ENCODE measurements at places on chromosomes 7 and 10.

DNA sequence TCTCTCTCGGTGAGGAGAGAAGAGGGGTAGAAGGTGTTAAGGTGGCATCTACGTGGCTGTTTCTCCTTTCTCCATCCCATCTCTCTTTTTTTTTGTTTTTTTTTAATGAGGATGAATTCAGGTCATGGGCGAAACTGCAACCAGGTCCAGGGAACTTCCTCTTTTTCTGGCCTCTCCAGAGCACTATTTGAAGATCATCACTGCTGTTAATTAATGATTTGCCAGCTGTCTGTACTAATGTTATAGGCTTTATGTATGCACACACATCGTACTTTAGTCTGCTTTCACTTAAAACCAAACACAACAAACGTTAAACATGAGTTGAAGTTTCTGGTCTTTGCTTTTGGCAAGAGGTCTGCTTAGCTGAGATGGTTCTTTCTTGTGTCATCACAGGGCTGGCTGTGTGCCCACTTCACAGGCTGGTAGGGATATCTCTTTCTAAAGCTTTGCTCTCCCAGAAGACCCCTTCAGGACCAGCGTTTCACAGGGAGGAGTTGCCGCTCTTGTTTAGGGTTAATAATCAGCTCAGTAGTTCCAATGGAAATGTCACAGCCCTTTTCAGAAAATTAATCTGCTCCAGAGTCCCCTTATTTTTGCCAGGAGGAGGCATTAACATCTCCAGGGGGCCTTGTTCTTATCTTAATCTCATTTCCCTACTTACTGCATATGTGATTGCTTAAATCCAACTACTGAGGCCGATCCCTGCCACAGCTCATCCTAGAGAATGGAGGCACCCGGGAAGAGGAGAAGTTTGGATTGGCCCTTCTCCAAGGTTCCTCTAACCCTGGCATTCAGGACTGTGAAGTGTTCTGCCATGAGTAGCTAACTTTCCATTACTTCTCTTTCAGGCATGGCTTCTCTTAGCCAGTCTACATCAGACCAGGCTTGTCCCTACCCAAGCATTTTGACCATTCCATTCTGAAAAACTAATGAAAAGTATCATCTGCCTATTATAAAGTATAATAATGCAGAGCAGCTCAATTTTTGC, 273.9 kb upstream of the NFE2L3 start:
- DNase-seq, result no peak

- DNase-seq, result no peak
These were observed 63.9 kb upstream of the ECHDC3 start for GRCh38 chr10:11678074-11678793.

DNA sequence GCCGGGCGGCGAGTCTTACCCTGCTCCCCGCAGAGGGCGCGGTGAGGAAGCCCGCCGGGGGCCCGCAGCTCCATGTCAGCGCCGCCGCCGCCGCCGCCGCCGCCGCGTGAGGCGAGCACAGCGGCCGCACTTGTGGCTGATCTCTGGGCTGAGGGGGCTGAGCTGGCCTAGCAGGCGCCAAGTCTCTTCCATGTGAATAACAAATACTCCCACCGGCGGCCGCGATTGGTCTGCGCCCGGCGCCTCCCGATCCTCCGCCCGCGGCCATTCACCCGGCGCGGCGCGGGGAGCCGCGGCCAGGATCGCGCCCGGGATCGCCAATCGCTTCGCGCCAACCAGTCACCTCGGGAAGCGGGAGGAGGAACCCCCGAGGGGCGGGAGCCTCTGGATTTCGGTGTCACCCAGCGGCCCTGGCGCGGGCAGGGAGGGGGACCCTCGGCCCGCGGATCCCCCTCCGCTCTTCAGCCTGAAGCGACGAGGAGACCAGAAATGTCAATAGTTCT, at the start of gene GRM8:
Gene GRM8, minus strand, starts transcription at position 164 of the 503 bp plus-strand sequence.
- DNase-seq, result no peak

DNA sequence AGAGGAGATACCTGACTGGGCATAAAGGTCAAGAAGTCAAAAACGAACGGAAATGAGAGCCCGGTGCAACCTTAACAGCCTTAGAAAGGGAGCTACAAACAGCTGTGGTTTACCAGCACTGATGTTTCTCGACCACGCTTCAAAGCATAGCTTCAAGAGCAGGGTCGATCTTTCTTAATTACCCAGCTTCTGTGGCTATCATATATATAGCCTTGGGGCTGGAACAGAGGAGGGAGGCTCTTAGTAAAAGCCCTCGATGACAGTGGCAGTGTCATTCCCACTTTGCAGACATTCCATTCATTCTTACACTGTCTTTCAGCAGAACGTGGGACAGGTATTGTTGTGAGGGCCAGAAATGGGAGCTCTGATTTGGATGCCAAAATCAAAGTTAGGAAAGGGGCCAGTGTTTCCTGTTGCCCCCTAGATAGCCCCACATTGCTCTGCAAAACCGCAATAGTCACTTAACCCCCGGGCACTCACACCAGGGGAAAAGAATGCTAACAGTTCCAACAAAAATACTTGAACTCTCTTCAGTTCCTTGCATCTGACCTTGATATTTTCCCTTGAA, 141.5 kb downstream of the MTPAP start:
- no peak for DNase-seq

- no peak for DNase-seq
These were observed 97.6 kb downstream of the SEM1 start for GRCh38 chr7:96612034-96612433.

DNA sequence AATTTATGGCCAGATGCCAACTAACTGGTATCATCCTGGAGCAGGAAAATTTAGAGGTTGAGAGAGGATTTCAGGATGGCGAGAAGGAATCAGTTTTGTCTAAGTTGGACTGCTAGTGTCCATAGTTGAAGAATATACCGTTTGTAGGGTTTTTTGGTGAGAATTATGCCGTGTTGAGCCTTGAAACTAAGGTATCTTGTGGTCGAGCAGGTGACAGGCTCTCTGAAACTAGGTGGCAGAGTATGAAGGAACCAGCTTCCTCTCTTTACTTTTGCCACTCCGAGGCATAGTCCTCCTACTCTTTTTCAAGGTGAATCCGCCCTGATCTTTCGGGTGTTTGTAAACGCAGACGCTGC, 9.7 kb downstream of the MDFIC start:
- DNase-seq, result peak; percentile 19

DNA sequence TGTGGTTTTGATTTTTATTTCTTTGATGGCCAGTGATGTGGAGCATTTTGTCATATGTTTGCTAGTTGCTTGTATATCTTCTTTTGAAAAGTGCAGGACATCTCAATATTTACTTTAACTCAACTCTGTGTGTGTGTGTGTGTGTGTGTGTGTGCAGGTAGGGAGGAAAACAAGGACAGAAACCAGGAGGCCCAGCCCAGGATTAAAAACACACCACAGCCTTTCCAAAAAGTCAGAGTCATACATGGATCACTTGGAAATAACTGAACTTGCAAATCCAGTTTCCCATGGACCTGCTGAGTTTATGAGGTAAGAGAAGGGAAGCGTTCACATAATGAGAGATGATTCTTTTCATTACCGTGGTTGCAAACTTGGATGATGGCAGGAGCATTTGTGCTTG, 189.9 kb upstream of the LYZL1 start:
- no peak for DNase-seq

GRCh38 chr7:137078781-137079180, 210.3 kb downstream of the CHRM2 start:
- no peak for DNase-seq

GRCh38 chr10:77038407-77038806, 599.2 kb downstream of the KCNMA1 start:
- no peak for DNase-seq

GRCh38 chr7:37531225-37531624, 82.6 kb upstream of the ELMO1 start:
- no peak for DNase-seq

- no peak for DNase-seq
These were observed 25.3 kb downstream of the HIF1AN start for GRCh38 chr10:100561005-100561404.

- no peak for DNase-seq
These were observed 6.6 kb downstream of the RASGEF1A start for GRCh38 chr10:43260117-43260761.

- DNase-seq, result no peak
These were observed 91.7 kb upstream of the IL6 start for GRCh38 chr7:22635349-22635748.

DNA sequence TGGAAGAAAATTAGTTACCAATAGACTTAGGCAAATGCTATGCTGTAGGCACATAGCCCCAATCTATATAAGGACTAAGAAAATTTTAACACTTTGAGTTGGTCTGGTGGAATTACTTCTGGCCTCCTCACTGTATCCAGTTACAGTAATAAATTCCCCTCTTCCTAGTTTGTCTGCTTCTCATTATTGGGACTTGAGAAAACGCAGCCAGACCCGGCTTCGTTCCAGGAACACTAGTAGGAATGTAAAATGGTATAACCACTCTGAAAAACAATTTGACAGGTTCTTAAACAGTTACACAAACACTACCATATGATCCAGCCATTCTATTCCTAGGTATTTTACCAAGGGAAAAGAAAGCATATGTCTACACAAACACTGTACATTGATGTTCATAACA, 150.2 kb downstream of the VPS50 start:
- no peak for DNase-seq

- DNase-seq, result no peak
These were observed 21.4 kb upstream of the CNPY1 start for GRCh38 chr7:155567646-155568332.

DNA sequence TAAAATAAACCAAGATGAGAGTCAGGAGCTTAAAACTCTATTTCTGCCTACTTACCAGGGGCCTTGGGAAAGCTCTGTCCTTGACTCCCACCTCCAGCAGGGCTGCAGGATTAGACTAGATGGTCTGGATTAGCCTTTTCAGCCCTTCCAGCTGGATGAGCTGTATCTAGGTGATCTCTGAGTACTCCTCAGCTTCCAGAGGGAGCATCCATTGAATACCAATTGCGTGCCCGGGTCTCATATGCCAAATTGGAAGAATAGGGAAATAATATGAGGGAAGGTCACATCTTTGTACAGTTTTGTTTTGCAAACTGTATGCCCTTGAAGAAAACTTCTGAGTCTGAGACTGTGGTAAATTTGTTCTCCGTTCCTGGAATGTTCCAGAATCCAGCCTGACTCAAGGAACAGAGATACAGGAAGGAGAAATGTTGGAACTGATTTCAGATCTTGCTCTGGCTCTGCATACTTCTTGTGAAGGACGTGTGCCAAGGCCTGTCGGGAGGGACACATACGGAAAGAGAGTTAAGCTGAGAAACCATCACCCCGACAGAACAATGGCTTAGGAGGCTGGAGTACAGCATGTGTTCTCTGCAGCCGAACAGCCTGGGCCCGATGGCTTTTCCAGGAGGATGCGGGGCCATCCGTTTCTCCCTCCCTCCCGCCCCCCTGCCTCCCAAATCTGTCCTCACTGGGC, 44.9 kb downstream of the MINDY4 start:
- DNase-seq, result no peak

DNA sequence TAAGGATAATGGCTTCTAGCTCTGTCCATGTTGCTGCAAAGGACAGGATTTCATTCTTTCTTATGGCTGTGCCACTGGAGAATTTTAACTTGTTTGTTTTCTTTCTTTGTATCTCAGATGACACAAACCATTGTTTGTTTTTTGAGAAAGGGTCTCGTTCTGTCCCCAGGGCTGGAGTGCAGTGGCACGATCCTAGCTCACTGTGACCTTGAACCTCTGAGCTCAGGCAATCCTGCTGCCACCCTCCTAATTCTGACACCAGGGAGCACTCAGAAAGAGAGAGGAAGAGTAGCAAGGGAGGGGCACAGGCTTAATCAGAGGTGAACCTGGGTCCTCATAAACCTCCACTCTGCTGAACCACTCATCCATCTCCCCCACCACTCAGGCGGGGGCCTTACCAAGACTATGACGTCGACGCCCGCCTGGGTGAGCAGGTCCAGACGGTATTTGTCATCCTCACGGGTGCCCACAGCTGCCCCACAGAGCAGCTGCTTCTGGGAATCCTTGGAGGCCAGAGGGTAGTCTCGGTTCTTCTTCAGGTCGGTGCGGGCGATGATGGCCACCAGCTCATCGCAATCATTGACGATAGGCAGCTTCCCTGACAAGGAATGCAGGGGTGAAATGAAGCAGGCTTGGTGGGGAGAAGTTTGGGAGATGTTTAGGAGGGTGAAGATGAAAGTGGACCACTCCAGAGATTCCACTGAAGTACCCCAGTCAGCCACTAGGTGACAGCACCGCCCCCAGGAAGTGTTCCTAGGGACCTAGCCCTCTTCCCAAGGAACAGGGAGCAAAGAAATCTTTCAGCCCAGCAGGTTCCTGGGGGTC, 11.6 kb downstream of the IMPDH1 start:
- no peak for DNase-seq

DNA sequence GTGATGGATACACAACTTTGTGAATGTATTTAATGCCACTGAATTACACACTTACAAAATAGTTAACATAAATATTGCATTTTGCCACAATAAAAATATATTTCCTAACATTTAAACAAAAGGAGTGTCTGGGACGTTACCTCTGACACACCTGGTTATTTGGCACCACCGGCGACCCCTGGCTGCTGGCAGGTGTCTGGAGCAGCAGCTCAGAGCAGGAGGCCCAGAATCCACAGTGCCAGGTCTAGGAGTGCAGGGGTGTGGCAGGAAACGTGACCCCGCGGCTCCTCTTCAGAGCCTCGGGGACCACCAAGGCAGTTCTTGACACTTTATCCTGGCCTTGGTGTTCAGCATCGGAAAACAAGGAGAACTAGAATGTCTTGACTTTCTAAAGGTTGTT, 46.3 kb downstream of the MGMT start:
- no peak for DNase-seq

GRCh38 chr10:122515588-122516231, 44.8 kb upstream of the DMBT1 start:
- DNase-seq, result peak; percentile 43

DNA sequence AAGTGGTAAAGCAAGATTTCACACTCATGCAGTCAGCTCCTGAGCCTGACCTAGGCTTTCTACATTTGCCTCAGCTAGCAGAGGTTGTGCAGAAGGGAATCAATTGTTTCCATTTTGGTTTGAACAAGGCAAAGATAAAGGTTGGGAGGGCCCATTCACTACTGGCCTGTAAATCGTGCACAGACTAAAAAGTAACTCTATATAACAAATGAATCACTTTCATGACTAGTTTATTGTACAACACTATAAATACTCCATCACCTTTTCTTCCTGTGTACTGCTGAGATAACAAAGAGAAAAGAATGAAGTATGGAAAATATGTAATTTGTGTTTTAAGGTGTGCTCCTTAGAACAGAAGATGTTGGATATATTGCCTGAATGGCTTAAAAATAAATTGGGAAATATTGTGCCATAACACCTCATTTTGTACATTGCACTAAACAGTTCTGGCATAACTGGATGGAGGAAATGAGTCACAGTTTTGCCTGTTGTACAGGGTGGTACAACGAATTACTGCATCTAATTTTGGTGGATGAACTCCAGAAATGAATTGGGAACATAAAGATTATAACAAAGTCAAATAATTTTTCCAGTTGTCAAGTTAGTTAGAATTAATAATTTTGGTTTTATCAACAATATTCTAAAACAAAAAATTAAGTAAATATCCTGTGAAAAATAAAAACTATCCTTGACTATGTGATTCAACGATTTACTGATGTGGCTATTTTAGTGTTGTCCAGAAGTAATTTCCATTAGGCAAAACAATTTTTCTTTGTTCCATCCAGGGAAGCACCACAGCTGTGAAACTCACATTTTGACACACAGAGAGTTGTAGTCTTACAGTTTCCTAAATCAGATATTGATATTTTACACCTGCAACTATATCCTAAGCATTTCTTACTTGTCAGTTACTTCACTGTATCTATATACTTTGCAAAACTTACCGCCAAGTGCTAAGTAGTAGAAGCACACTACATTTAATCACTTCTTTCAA, 18.0 kb downstream of the SEMA3C start:
- no peak for DNase-seq

GRCh38 chr10:11823989-11824346, 812 bp downstream of the PROSER2 start:
- DNase-seq, result no peak

Measured in T-helper 1 cell (primary cell).